Uterus (tissue), 4 donors: ENCODE measurements at places on chromosomes 1 and 21.

DNA sequence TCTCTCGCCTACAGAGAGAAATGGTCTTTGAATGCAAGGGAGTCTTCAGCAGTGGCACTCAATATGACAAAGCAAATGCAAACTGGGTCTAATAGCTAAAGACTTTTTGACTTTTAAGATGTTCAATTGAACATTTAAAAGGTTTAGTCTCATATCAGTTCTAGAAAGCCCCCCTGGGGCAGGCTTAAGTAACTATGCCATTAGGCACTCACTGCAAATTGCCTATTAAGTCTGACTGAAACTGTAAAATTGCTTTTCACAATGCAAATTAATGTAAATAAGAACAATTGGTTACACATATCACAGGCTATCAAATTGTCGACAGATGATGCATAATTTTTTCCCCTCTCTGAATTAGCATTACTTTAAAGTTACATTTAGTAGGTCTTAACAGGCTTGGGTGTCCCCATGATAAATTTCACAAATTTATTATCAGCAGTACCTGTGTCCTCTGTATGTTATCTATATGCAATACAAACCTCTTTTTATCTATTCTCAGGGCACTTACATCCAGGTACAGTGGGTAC, 329.1 kb downstream of the LRRIQ3 start:
- DNase-seq: no peak

- peak; percentile 76 for DNase-seq
Measured at GRCh38 chr21:46027851-46028493, 46.4 kb downstream of the COL6A1 start.

DNA sequence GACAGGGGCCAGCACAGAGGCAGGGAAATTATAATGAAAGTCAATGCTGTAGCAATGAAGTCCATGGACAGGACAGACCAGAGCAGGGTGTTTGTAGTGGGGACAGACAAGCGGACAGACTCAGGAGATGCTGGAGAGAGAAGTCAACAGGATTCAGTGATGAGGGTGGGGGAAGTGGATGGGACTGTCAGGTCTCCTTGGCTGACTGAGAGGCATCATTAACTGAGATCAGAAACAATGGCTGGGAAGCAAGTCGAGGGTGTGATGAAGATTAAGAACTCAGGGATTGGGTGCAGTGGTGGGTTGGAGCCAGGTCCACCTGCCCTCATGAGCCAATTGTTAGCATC, 25.5 kb downstream of the CD58 start:
- no peak for DNase-seq

DNA sequence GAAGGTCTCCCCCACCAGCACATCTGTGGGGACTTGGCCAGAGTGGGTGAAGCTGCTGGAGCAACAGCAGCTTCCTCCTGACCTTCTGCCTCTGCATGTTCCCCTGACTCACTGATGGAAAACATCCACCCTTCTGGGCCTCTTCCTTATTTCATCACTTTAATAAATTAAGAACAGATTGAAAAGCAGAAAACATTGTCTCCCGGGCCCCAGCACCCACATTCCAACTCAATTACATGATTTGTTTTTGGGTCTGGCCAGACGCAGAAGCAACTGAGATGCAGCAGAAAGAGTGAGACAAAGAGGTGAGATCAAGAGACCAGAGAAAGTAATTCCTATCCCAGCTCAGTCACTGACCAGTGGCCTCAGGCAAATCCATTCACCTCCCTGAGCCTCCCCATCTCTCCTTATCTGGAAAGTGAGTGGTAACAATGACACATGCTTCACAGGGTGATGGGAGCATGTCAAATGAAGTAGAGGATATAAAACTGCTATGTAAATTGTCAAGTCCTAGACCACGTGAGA, 157.1 kb downstream of the ELAVL4 start:
- DNase-seq: peak; percentile 61

GRCh38 chr1:247077213-247077612, 1.4 kb downstream of the ZNF670 start:
- no peak for DNase-seq

DNA sequence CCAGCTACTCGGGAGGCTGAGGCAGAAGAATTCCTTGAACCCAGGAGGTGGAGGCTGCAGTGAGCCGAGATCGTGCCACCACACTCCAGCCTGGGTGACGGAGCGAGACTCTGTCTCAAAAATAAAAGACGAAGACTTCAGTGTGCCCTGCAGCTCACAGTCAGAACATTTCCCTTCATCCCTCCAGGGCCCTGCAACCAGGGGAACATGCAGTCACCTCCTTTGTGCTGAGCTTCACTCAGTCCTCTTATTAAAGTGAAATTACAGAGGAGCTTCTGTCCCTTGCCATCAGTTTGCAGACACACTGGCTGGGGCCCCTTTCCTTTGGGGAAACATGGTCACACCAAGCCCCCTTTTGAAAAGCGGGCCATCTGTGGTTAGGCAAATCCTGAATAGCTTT, 24.2 kb downstream of the FHAD1 start:
- no peak for DNase-seq

DNA sequence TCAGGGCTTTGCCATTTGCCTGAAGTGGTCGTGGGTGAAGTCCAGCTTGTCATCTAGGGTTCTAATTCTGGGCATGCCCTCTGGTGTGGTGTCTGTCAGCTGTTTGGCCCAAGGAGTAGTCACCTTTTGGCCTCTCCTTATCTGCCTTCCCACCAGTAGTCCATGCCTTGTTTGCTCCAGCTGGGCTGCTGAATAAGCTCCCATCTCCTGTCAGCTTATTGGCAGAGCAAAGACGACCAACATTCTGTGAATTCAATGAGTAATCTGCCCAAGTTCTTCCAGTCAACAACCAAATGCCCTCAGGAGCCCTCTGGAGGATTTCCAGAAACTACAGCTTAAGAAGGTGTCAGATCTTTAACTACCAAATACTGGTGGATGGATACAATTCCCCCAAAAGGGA, 7.0 kb downstream of the BCAN start:
- DNase-seq: no peak

- DNase-seq: no peak
Measured at GRCh38 chr1:225449261-225449660, 21.4 kb upstream of the LBR start.

DNA sequence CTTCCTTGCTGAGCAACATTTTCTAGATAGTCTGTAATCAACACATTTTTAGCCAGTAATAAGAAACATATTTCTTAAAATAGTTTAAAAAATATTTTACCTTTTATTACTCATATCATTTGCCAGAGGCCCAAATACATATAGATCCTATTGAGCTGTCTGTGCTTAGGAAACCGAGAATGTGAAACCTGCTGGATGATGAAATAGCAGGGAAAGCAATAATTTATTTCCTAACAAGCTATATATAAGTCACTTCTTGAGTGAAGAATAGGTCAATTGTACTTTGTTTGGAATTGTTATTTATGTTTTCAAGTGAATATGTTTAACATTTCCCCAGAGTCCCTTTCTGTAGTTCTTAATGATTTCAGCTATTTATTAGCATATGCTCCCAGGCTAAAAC, 339.9 kb upstream of the TMPRSS15 start:
- no peak for DNase-seq

DNA sequence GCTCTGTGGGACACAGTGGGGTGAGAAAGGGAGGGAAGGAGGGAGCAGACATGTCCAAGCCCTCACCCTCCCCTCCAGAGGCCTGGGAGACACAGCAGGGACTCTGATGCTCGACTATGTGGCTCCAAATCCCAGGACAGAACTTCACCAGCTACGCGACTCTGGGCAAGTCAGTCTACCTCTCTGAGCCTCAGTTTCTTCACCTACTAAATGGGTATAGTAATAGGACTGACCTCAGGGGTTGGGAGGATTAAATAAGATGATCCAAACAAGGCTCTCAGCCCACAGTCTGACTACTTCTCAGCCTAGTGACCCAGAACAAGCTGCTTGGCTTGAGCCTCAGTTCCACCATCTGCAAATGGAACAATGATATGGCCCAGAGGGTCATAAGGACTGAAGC, 19.6 kb downstream of the SDC3 start:
- no peak for DNase-seq

DNA sequence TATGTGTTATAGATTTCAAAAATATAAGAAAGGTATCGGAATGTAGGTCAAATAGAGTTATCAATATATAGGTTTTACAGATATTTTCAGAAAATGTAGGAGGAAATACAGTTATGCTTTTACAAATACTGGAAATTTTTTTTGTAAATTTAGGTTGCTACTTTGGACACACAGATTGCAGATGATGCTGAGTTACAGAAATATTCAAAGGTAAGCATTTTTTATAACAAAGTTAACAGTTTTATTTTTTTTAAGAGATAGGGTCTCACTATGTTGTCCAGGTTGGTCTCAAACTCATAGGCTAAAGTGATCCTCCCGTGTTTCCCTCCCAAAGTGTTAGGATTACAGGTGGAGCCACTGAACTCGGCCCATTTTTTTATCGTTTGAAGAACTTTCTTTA, 66.0 kb downstream of the PATJ start:
- DNase-seq: no peak

- no peak for DNase-seq
Measured at GRCh38 chr1:213600879-213601278, 386.9 kb upstream of the PROX1 start.

DNA sequence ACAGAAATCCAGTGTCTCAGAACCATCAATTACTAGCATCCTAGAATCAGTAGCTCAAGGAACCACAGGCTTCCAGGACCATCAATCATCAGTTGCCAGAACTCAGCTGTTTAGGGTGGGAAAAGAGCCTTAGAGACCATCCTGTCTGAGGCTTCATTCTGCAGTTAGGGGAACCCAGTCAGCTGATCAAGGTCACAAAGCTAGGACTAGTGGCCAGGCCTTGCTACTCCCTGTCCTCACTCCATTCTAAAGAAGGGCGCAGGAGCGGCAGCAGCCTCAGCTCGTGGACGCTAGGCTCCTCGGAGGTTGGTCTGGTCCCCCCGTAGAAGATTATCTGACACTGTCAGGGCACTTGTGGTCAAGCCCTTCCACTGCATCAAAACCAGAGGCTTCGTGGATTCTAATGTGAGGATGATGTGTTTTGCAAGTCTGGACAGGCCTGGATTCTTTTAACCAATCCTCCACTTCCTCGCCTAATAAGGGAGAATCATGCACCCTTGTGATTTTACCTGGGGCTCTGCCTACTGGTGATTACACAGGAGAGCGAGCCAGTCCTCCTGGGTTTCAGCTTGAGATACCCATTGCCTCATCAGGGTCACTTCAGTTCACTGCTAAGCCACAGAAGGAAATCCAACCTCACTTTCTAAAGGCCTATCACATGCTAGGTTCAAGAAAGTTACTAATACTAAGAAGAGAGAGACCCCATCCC, 41.7 kb upstream of the IFFO2 start:
- DNase-seq: no peak

DNA sequence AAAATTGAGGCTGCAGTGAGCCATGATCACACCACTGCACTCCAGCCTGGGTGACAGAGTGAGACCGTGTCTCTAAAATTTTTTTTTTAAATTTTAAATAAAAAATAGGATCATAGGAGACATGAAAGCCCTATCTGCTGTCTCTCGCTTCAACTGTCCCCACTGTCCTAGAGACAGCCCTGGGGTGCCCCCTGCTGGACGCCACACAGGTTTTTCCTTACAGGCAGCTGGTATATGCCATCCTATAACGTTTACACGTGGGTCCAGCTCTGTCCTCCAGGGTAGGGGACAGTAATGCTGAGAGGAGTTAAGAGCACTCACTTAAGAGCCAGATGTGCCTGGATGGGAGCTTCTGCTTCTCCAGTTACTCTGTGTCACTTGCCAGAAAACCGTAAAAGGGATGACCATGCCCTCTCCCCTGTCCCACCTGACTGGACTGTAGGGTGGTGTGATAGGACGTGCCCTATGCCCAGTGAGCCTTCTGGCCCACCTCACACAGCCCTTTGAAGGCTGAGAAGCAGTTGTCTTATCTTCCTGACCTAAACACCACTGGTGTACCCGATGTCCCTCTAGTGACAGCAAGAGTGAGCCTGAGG, 8.5 kb downstream of the FBXO2 start:
- DNase-seq: peak; percentile 51

- no peak for DNase-seq
Measured at GRCh38 chr1:160438935-160439334, 38.6 kb downstream of the VANGL2 start.

- no peak for DNase-seq
Measured at GRCh38 chr1:110874324-110875215, 1.6 kb downstream of the CD53 start.

- no peak for DNase-seq
Measured at GRCh38 chr1:167683226-167683625, 38.6 kb upstream of the MPZL1 start.
